ENCODE measurements at places on chromosomes 11 and 22. TPM values are rescaled to one million over a fixed set of nuclear protein-coding genes. Genes with fewer than 3 reads are reported as not detected.

APOBEC3A gene
- total RNA-seq: 5.4 TPM

FAM111B gene
- 0.92 TPM for total RNA-seq

VWA5A gene
- 32.1 TPM for total RNA-seq

PTPMT1 gene
- total RNA-seq: 73.5 TPM

MRPL21 gene
- total RNA-seq: 38.9 TPM

HIKESHI gene
- 7.7 TPM for total RNA-seq

OR51I1 gene
- 0.76 TPM for total RNA-seq

PDGFD gene
- not detected for total RNA-seq

OR52I1 gene
- total RNA-seq: not detected

GSTT2B gene
- total RNA-seq: 2.8 TPM

ANO9 gene
- 62.9 TPM for total RNA-seq

GRCh38 chr11:103170865-103171264 lies 61.6 kb downstream of the DYNC2H1 start:
- no peak for DNase-seq

GRCh38 chr11:114281388-114281956 lies 14.7 kb upstream of the NNMT start:
- no peak for DNase-seq

DNA sequence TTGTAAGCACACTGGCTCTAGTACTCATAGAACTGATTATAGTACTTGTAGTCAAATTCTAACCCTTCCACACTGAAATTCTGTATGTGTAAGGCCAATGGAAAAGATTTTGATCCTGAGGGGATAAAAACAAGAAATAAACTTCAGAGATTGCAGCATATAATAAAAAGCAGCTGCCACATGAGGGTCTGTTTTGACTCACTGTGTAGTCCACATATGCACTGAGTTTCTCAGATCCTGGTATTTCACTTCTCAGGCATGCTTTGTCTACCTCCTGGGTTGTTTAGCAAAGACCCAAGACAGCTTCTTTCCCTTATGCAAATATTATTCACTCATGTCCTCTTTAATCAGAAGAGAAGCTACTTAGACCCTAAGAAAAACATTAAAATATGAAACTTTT lies 71.1 kb upstream of the SLC5A12 start:
- DNase-seq: no peak

- DNase-seq: no peak
These were observed 3.1 kb upstream of the CLDN5 start for GRCh38 chr22:19527321-19527721.

DNA sequence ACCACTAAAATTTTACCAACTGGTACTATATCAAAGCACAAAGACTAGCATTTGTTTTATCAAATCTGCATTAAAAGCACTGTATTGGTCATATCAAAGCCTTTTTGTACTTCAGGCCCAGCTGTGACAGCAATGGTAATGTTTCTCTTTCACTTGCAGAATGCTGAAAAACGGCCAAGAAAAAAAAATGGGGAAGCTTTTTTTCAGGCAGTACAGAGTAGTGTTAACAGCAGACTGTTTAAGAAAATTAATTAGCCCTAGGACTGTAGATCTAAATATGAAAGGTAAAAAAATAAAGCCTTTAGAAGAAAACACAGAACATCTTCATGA lies 33.3 kb downstream of the DENND5A start:
- no peak for DNase-seq

DNA sequence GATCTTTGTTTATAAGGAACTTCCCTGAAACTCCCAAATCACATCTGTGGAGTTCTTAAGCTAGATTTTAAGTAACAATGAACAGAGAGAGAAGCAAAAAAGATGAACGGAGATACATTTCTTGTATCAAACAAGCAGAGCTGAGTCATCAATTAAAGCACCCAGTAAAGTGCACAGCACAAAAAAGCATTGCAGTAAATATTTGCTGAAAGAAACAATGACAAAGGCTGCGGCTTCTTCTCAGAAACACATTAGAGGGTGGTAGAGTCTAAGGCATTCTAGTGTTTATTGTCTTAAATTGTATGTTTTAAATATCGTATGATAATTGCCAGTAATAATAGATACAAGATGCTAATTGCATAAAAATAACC lies 941.6 kb upstream of the CHORDC1 start:
- no peak for DNase-seq

DNA sequence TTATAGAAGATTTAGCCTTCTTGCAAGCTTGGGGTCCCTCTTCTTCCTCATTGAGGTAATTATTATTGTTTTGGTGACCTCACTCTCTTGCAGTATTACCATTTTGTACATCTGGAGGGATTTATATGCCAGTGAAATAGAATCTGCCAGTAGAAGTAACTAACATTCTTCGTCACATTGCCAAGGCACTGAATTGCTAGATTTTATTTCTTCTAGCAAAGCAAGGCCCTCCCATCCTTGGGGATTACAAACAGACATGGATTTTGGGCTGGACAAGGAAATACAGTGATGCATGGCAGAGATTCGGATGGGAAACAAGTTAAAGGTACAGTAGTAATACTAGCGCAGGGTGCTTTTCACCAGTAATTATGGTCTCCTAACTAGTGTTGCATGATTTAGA lies 7.8 kb downstream of the ADAMTS15 start:
- DNase-seq: no peak

- no peak for DNase-seq
These were observed 34.1 kb downstream of the LINC01488 start for GRCh38 chr11:69515271-69516245.

DNA sequence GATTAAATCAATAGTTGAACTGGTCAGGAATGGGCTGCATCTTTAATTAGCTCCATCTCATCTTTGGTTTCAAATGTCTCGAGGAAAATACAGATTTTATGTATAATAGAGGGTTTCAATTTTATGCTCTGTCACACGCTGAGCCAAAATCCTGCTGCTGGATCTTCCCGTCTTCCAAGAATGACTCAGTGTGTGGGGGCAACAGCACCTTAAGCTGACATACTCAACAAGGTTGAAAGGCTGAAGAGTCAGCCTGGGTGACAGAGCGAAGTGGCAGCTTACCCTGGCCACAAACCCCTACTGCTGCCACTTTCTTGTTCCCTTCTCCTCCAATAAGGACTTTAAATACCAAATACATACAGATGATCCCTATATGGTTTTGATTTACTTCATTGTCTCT lies 9.0 kb upstream of the PCF11 start:
- DNase-seq: no peak

- DNase-seq: no peak
These were observed 1057.0 kb upstream of the CNTN5 start for GRCh38 chr11:97963528-97964331.

- no peak for DNase-seq
These were observed 40.8 kb downstream of the APOL1 start for GRCh38 chr22:36293606-36294292.

DNA sequence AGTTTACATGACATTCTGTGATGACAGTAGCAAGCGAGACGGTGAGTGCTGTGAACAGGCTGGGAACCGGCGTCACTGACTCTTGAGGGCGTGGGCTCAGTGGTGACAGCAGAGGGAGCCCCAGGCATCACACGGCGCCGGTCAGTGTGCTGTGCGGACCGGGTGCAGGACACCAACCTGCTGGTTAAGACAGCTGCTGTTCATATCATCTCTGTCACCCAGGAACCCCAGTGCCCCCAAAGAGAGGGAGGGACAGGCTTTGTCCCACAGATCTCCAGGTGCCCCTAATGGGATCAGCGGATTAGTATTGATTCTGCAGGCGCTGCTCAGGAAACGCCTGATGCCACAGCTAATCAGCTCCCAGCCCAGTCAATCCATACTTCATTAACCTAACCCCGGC lies 18.4 kb downstream of the B3GAT1 start:
- DNase-seq: no peak

GRCh38 chr22:46641811-46642266 lies 21.7 kb downstream of the GRAMD4 start:
- DNase-seq: no peak

DNA sequence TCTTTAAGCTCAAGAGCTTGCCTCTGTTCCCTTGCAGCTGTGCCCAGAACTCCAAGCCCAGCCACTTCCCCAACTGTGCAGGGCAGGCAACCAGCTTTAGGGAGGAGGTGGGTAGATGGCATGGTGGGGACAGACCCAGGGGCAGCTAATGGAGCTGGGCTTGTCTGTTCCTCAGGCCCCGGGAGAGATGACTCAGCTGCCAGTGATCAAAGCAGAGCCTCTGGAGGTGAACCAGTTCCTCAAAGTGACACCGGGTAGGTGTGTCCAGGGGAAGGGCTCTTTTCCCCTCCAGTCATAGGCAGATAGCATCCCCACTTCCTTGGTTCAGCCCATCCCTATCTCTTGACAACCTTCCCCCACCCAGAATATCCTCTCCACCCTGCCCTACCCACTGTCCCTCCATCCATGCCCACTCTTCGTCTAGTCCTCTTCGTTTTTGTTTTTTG lies 32.4 kb downstream of the CREB3L1 start:
- DNase-seq: no peak

DNA sequence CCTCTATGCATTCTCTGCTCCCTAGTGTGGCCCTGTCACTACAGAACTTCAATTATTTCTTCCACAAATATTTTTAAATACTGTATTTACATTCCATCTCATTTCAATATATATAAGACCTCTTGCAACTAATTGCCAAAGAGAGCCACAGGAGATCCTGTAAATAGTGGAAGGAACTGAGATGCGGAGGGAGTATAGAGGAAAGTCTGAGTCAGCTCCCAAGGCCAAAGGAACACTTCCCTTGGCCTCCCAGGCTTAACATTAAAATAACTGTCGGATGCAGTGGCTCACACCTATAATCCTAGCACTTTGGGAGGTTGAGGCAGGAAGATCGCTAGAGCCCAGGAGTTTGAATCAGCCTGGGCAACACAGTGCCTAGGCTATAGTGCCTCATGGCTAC lies 31.2 kb downstream of the RBFOX2 start:
- DNase-seq: no peak

- DNase-seq: peak; percentile 79
These were observed 41.1 kb downstream of the OSBPL5 start for GRCh38 chr11:3123761-3124733.

DNA sequence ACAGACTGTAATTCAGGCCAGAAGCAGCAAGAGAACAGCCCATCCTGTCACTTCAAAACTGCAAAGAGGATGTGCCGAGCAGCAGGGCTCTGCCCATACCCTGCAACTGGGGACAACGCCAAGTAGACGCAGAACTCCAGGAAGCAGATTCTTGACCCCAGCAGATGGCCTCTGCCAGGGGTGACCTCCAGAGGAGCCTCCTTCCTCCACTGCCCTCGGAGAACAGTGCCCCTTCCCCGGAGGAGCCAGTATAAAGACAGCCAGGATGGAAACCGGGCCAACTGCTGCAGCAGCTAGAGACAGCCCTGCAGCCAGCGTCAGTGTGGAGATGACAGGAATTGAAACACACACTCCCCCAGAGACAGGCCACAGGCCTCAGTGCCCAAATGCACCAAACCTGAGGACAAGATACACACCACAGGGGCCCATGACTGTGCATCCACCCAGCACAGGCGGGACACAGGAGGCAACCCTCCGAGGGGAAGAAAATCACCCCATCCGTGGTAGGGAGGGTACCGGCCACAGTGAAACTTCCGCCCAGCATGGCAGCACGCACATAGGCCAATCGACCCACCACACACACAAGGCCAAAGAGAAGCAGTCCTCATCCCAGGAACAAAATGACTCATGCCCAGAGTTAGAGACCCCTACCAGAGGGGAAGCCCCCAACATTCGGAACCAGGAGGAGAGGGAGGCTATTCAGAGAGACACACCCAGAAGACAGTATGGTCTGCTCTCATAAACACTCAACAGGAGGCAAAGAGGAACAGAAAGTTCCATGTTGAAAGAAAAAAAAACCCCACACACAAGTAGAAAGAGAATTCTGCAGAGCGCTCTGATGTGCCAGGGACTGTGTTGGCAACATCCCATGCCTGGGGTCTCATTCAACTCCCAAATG lies 5.6 kb downstream of the AHNAK start:
- DNase-seq: no peak

- no peak for DNase-seq
These were observed 698.4 kb downstream of the TBC1D22A start for GRCh38 chr22:47460861-47461260.

- no peak for DNase-seq
These were observed 855.4 kb upstream of the CHORDC1 start for GRCh38 chr11:91078221-91078620.

DNA sequence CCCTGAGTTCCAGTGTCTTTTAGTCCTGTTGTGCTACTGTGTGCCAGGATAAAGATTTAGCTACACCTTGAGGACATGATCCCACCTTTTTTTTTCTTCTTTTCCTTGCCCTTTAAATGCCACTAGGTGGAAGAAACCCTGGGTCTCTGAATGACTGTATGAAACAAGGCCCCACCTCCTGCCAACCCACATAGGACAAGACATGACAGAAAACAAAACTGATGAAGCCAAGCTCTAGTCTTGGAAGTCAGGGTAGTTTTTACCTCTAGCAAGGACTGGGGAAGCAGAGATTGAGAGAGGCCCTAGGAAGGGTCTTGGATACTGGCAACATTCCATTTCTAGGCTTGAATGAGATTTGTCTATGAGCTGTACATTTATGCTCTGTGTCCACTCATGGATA lies 410.7 kb downstream of the MIAT start:
- no peak for DNase-seq

DNA sequence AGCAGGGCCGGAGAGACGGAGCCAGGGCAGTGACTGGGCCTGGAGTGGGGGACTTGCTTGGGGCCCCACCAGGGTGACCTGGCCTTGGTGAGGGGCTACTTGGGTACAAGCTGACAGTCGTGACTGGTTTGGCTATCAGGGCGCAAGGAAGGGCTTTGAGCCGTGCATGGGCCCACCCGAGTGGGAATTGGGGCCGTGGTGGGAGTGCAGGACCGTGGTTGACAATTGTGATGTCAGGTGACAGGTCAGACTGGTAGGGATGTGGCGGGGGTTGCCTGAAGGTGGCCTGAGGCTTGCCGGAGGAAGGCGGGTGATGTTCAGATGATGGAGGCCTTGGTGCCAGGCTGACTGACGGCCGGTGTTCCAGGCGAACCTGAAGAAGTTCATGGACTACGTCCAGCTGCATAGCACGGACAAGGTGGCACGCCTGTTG lies 5.6 kb downstream of the SHANK3 start:
- DNase-seq: no peak

DNA sequence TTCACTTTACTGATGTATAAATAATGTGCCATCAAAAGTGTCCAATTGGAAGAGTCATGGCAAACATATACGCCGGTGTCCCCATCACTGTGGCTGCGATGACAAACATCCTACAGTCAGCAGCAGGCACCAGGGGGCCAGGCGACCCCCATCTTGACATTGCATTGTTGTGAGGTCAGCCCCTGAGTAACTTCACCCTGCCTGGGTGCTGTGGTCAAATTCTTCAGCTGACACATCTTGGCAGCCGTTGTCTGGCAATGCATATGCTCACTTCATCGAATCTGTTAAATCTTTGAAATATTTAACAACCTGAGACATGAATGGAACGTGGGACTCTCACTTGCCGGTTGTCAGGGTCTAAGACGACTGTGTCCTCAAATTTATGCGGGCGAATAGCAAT lies 430.9 kb downstream of the BRD1 start:
- DNase-seq: no peak

- no peak for DNase-seq
These were observed 151.7 kb downstream of the UVRAG start for GRCh38 chr11:75966537-75967287.

DNA sequence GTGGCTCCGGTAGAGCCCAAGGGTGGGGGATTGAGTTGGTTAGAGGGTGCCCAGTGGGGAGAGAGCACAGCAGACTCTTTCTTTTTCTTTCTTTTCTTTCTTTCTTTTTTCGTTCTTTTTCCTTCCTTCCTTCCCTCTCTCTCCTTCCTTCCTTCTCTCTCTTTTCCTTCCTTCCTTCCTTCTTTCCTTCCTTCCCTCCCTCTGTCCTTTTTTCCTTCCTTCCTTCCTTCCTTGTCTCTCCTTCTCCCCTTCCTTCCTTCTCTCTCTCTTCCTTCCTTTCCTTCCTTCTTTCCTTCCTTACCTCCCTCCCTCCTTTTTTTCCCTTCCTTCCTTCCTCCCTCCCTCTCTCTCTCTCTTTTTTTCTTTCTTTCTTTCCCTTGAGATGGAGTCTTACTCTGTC lies 4.8 kb upstream of the ALX4 start:
- DNase-seq: no peak
